NCI-H226 (cell line): ENCODE measurements at places on chromosomes 11 and 22.

DNA sequence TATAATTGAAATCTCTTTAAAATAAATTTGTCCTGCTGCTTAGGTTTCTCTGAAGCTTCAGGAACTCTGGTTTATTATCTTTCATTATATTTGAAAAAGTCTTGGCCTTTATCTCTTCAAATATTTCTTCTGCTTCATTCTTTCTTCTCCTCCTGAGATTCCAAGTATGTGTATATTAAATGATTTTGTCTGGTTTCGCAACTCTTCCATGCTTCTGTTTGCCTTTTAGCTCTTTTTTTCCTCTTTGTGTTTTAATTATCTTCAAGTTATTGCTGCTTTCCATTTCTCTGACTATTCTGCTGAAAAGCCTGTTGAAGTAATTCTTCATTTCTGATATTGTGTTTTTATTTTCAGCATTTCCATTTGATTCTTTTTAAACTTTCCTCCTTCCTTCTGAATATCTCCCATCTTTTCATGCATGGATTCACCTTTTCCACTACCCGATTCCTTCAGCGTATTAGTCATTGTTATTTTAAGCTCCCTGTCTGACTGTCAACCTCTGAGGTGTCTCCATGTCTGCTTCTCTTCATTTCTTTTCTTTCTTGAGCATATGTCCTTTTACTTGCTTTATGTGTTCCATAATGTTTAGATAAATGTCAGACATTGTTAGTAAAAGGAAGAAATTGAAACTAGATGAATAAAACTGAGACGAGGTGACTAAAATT is 46.6 kb upstream of the CTSC start:
- DNase-seq = peak; percentile 59

DNA sequence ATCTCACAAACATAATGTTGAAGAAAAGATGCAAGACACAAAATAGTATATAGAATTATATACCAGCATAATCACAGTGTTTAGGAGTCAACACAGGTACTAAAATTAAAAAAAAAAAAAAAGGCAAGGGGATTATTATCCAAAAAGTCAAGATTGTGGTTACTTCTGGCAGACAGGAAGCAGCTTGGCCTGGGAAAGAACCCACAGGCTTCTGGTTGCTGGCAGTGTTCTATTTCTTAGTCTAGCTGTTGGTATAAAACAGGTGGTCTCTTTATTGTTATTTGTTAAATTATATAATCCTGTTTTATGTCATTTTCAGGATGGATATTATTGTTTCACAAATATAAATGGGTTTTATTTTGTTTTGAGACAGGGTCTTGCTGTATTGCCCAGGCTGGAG is 54.0 kb downstream of the C11orf58 start:
- DNase-seq = no peak

DNA sequence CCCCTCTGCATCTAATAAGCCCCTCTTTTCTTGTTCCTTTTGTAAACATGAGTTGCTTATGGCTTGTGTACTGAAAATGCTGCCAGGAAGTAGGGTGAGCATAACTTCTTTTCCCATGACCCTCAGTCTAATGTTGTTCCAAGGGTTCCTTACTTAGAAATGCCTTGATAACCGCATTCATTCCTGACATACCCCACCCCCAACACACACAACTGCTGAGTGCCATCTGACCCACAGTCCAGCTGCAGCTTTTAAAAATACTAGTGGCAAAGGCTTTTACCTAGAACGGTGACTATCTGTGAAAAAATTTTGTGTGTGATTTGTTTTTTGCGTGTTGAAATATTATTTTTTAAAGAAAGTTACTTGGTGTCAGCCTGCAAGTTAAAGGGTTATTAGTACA is 52.6 kb downstream of the ARHGAP42 start:
- peak; percentile 28 for DNase-seq

GRCh38 chr11:128451652-128452470 is 135.5 kb downstream of the ETS1 start:
- DNase-seq = no peak

- DNase-seq = no peak
Measured at GRCh38 chr22:39546889-39547586, 14.5 kb upstream of the RPS19BP1 start.

DNA sequence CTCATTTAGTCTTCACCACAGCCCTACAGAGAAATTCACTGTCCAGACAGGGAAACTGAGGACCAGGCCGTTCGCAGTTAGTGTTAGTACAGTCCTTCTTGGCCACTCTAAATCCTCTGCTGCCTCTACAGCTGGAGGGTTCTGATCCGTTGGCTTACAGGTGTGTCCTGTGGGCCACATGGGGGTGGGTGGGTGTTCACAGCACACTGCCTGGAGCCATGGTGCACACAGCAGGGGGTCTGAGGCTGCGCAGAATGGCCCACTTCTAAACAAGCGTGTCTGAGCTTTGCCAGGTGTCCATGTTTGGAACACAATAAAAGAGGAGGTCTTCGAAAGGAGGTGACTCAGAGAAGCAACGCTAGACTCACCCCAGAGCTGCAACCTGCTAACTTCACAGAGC is 249.0 kb downstream of the ST3GAL4 start:
- no peak for DNase-seq

DNA sequence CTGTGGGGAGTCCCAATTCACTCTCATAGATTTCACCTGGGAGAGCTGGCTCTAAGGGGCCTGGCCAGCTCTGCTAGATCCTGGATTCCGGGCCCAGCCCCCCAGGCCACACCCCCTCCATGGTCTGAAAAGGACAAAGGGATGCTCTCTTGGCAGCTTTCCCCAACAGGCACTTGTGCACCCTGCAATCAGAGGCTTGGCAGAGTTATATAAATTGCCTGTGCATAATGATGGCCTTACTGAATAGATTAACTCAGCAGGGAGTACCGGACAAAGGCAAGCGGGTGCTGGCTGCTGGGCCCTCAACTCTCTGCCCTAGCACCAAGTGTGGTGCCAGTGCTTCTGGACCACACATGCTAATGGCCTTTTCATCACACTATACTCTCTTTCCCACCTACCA is 461.6 kb downstream of the BUD13 start:
- DNase-seq = no peak

GRCh38 chr11:95516786-95517185 is 272.8 kb downstream of the FAM76B start:
- peak; percentile 42 for DNase-seq

- peak; percentile 82 for DNase-seq
Measured at GRCh38 chr11:35138943-35139721, at the start of gene CD44. Gene CD44 (plus strand): TSS chr11:35139171. CDS start chr11:35139304, 133 bp downstream.

DNA sequence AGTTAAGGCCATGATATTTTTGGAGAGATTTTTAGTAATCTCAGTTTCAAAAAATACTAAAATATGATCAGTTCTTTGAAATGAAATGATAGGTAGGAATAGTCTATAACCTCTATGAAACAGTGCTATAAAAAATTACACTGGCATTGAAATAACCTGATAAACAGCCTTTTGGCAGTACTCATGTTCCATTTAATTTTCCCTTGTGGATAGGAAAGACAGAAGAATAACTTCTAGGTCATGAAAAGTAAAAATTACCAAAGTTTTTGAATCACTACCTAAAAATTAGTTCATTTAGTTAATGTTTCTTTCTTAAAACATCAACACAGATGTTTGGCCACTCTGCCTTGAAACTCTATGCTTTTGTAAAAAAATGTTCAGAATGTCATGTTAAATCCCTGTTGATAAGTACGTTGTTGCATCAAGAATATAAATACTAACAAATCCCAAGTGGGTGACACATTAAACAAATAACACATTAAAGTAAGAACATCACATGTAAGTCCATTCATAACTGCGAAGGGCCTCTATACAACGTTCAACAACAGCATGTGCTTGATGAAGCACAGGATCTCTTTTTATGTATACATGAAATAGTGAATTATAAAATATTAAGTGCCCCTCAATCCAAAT is 290.2 kb downstream of the SWAP70 start:
- no peak for DNase-seq

GRCh38 chr11:1234771-1235305 is 12.0 kb downstream of the MUC5B start:
- no peak for DNase-seq

DNA sequence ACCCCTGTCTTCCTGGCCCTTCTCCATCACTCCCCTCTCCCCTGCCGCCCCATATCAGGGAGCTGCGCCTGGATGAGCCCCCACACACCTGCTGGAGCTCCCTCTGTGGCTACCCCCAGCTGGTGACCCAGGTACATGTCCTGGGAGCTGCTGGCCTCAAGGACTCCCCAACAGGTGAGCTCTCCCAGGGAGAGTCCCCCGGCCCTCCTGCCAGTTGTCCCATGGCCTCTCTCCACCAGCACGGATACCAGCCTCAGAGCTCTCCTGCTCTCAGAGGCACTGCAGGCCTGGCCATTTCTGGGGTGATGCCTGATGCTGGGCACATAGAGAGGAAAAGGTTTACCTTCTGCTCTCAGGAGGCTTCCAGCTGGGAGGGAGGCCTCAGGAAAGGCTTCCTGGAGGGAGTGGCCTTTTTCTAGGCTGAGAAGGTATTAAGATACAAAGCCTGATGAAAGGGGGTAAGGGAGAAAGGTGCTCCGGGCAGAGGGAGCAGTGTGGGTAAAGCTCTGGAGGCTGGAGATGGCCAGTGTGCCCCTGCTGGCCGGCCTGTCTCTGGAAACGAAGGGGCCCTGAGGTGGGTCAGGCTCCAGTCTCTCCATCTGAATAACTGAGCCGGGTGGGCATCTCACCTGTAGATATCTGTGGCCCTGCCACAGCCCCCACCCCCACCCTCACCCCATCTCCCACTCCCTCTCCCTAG is 6.0 kb upstream of the MYO7A start:
- DNase-seq = no peak

DNA sequence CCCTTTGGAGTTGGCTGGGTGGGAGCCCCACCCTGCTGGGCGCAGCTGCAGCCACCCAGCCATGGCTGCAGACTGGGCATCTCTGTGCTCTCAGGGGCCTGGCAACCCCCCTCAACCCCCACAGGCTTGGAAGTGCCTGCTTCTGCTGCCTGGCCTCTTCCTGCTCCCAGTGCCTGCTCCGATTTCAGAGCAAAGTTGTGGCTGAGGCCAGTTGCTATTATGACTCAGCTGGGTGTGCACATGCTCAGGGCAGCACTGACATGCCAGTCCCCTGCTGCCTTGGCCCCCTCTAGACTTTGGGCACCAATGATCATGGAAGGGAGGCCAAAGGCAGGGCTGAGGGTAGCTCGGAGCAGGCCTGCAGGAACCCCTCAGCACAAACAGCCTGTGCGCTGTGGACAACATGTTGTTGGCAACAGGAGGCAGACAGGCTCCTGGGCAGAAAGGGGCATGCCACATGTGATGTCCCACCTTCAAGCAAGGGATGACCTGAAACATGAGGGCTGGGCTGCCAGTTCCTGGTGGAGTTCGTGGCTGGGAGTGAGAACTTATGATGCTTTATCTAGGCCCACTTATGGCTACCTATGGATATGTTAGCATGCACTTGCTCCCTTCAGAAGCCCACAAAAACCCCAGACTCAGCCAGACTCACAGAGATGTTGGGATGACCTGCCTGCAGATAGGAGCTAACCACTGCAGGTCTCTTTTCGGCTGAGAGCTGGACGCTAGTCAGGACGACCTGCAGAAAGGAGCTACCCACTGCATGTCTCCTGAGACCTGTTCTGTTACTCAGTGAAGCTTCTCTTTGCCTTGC is 96.4 kb upstream of the AMOTL1 start:
- no peak for DNase-seq

DNA sequence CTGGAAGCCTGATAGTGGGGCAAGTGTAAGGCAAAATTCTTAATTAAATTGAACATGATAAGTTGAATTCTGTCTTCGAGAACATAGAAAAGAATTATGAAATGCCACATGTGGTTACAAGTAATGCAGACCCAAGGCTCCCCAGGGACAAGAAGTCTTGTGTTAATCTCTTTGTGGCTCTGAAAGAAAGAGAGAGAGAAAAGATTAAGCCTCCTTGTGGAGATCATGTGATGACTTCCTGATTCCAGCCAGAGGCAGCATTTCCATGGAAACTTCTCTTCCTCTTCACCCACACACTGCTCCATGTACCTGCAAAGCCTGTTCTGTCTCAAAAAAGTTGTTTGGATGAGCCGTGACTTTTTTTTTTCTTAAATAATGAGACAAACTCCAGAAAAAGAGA is 1.9 kb upstream of the TYR start:
- no peak for DNase-seq

DNA sequence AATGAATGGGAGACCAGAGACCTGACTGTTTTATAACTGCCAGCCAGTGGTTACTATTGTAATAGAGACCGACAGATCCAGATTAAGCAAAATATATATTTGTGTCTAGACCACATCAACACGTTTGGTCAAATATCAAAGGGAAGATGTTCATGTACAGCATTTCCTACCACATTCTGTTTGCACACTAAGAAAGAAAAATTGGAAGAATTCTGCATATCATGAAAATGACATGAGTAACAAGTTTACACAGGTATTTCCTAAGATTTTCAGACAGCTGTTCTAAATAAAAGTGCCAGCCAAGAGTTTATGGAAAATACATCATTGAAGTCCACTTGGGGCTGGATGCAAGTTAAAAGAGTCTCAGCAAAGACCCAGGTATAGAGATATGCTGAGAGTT is 145.5 kb upstream of the ANO3 start:
- no peak for DNase-seq

- no peak for DNase-seq
Measured at GRCh38 chr11:102783720-102784119, 3.3 kb upstream of the MMP10 start.

DNA sequence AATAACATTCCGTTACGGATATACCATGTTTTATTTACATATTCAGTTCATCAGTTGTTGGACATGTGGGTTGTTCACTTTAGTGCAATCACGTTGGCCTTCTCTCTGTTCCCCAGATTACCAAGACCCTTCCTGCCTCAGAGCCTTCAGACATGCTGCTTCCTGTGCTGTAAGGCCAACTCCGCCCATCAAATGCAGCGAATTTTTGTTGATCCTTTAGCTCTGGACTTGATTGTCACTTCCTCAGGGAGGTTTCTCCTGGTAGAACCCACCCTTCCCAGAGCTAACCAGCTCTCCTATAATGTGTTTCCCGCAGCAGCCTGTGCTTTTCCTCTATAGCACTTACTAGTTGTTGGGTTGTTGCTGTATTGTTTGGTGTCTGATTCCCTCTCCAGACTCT is 39.4 kb downstream of the SWAP70 start:
- no peak for DNase-seq

GRCh38 chr11:119739021-119739703 is 10.2 kb upstream of the NECTIN1 start:
- DNase-seq = no peak

DNA sequence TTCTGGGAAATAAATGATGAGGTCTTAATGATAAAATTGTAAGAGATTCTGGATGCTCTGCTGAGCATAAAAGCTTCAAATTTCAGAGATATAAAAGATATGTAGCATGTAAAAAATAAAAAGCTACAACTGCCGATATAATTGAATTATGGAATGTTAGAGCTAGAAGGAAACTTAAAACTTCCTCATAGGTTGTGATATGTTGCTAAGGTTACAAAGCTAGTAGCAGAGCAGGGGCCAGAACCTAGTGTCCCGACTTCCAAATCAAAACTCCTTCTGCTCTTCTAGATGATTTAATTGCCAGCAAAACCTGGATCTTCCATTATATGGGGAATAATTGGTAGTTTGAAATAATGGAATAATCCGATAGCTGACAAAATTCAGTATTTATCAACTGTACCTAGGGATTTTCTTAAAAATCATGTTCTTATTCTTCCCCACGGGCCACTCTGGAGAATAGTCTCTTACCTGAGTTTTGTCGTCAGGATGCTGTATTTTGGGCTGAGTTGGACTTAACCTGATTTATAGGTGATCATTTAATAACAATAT is at the start of gene ASCL3:
TSS of gene ASCL3 (minus strand) at position 499 of the 549 bp plus-strand sequence. CDS start 4,855 bp downstream, outside the sequence.
- no peak for DNase-seq
